ENCODE measurements at places on chromosomes 12 and 14.

DNA sequence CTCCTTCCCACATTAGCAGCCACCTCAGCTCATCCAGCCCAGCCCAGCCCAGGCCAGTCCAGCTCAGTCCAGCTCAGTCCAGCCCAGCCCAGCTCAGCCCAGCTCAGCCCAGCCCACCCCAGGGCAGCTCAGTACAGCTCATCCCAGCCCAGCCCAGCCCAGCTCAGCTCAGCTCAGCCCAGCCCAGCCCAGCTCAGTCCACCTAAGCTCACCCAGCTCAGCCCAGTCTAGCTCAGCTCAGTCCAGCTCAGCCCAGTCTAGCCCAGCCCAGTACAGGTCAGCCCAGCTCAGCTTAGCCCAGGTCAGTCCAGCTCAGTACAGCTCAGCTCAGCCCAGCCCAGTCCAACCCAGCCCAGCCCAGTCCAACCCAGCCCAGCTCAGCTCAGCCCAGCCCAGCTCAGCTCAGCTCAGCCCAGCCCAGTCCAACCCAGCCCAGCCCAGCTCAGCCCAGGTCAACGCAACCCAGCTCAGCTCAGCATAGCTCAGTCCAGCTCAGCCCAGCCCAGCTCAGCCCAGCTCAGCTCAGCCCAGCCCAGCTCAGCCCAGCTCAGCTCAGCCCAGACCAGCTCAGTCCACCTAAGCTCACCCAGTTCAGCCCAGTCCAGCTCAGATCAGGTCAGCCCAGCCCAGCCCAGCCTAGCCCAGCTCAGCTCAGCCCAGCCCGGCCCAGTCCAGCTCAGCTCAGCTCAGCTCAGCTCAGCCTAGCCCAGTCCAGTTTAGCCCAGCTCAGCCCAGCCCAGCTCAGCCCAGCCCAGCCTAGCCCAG is 63.0 kb downstream of the TMEM121 start:
- no peak for DNase-seq

DNA sequence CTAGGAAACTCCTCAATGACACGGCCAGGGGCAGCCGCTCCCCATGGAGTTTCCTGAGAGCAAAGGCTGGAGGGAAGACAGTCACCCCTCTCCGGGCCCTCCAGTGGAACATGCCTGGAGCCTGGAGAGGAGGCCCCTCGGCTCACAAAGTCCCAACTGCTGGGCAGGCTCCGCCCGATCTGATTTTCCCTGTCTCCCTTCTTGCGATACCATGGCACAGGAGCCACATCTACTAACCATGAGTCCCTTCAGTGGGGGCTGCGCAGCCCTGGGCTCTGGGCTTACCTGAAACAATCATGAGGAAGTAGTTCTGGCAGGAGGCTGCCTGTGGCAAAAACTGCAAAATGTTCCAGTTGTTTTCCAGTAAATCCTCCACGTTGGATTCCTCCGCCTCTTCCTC is 15.3 kb downstream of the P2RX2 start:
- DNase-seq, result no peak

- no peak for DNase-seq
Observed at GRCh38 chr12:170371-171225, 43.4 kb downstream of the SLC6A12 start.

DNA sequence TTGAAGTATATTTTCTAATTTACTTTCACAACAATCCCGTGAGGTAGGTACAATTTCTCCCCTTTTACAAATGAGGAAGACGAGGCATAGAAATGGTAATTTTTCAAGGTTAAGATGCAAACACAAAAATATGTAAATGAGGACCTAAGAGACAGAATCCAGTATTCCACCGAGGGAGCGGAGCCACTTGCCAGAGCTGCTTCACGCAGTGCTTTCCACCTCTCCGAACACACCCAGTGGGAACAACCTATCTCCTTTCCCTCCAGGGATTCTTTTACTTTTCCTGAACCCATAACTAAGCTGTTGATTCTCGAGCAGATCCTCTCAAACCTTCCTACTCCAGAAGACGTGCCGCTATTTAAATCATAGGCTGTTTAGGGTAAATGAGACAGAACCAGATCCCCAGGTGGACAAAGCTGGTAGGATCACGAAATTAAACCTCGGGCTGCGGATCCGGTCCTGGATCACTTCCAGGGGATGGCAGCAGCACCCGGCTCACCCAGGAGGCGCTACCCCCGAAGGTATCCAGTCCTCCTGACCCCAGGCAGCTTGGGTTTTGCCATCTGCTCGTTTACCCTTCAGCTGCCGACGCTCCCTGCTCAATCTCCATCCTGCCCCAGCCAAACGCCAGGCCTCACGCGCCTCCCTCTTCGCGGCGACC is 1.5 kb downstream of the DDHD1 start:
- DNase-seq, result peak; percentile 14

DNA sequence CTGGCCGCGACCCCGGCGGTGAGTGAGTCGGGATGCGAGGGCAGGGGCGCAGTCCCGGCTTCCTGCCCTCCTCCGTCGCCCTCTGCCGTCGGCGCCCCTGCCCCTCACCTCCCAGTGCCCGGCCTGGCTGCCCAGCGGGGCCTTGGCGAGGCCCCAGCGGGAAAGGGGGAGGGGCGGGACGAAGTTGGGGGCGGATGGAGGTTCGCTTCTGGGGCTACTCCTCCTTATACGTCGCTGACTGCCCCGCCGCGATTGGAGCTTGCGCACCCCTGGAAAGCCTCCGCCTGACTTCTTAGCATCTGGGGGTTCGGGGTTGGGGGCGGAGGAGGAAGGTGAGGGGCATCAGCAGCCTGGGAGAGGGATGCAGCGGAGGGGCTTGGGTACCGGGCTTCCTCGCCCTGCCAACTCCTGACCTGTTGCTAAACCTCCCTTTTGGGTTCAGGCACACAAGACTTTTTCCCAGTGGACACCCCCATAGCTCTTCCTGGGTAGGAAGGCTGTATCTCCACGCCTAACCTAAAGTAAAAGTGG is 406 bp downstream of the TMEM263 start:
- DNase-seq, result peak; percentile 24

- DNase-seq, result no peak
Observed at GRCh38 chr14:54338696-54339317, 58.0 kb upstream of the CDKN3 start.

DNA sequence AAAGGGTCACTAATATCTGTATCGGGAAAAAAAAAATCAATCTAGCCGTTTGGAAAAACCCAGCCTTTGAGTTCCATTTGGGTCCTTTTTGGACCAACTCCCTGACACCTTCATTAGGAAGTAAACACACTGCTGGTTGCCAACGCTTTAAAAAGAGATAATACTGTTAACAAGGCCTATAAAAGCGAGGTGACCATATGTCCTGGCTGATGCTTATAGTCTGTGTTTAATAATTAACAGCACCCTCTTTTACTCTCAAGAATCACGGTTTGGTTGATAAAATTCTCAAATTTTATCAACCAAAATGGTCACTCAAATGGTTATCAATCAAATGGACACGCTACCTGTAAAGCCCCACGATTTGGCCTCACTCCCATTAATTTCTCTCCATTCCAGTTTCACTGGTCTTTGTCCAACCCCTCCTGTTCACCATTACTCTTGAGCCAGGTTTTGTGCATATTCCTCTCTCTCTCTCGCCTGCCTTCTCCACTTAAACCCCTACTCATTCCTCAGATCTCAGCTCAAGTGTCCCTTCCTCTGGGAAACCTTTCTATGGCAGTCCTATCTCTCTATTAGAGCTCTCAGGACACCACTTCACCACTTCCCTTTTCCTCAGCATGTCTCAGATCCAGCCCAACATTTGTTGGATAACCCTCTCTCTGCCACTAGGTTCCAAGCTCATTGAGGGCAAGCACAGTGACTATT is 9.5 kb downstream of the BTG1 start:
- no peak for DNase-seq

GRCh38 chr12:124626971-124627411 is 59.6 kb upstream of the NCOR2 start:
- no peak for DNase-seq

DNA sequence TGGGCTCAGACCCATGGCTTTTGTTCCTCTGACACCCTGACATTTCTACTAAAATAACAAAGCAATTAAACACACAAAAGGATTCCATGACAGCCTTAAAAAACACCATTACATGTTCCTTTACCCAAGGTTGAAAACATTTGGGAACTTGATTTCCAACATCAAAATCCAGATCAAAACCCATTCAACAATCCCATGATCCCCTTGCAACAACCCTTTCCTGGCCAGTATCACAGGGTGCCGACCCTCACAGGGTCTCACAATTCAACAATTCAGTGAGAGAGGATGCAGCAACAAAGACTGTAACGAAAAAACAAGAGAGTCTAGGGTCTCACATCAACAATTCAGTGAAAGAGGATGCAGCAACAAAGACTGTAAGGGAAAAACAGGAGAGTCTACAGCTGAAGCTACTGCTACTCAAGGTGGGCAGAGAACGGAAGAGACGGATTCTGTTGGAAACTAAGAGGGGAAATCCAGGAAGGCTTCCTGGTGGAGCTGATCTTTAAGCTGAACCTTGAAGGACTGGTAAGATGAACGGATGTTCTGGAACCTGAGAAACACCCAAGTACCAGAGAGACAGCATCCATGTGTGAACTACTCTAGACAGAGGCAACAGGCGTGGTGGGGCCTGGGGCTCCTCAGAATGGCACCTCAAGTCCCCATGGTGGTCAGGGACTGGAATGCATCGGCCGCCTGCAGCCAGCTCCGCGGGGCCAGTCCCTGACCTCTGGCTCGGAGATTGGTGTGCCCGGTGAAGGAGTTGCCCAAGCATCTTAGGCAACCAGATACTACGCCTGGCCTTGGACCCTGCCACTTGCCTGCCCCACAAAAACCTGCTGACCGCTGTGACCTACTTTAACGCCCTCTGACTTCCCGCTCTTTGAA is 22.7 kb upstream of the ZFP36L1 start:
- DNase-seq, result no peak

DNA sequence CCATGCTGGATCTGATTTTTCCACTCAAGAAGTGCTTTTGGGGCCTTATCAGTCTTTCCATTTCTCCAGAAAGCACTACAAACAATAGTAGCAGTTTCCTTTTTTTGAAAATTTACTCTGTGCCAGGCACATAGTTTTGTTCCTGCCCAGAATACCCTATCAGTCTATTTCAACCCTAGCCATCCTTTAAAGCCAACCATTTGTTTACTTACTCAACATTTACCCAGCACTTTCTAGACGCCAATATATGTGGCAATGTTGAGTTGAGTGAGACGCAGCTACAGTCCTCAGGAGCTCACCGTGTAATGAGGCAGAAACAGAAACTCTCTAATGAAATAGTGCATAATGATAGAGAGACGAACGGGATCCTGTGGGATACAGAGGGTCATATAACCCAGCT is 32.9 kb upstream of the CHST11 start:
- no peak for DNase-seq

DNA sequence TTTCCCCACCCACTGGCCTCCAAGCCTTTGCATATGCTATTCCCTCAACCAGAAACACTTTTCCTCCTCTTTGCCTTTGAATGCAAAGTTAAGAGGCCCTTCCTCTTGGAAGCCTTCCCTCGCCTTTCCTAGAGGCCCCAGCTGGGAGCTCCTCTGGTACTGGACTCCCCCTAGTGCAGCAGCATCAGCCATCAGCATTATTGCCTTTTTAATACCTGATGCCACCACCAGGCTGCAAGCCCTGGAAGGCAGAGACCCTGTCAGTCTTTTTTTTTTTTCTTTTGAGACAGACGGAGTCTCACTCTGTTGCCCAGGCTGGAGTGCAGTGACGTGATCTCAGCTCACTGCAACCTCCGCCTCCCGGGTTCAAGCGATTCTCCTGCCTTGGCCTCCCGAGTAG is 19.1 kb upstream of the PLA2G1B start:
- DNase-seq, result no peak

- DNase-seq, result no peak
Observed at GRCh38 chr12:49899921-49900320, 3.8 kb downstream of the FAIM2 start.

All from activated T-cell treated with anti-CD3 and anti-CD28 coated beads for 4 hours (primary cell).